ENCODE measurements at places on chromosomes 3 and 15.

DNA sequence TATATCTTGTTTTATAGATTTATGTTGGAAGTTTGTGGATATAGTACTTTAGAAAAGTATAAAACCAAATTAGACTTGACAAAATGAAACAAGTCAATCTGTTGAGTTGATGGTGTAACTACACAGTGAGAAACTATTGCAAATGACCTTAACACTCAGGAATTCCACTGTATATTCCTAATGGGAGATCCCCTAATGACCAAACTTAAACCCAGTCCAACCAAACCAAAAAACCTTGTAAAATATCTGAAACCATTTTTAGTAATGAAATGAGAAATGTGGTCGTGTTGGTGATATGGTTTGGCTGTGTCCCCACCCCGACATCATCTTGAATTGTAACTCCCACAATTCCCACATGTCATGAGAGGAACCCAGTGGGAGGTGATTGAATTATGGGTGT is 31.9 kb upstream of the ATP13A3 start:
- no peak for DNase-seq

DNA sequence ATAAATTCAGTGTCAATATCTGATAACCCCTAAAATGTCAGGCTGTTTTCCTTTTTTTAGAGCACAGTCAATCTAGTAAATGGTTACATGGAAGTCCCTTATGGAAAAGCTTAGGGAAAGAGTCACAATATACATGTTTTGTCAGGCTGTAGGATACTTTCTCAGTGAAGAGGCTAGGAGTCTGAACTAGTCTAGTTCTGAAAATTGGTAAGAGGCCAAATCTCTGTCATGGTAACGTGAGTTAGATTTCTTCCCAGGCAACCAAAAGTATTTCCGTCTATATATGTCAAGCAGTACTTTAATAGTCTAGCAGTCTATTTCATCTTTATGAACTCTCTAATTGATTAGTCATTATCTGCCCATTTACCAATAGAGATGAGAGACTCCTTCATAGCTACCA is 215.9 kb upstream of the LRRC3B start:
- DNase-seq = no peak

DNA sequence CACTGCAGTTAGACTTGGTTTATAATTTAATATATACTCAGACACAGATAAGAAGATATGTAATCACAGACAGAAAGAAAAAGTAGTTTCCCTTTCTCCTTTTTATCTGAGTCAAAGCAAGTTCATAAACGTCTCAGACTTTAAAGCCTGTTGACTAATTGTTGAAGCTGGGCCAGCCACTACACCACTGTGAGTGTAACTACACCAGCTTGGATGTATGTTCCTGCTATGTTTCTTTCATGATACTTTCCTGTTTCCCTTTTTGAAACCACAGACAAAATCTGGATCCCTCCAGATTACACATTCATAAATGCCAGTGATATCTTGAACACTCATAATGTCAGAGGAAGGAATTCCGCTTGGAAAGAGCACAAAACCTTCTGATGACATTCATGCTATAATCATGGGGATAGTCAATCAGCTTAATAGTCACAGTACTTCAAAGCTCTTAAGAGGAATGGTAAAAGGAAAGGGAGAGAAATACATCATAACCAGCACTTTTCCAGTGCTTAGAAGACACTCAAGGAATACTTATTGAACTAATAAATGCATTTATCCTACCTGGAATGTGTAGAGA is 32.0 kb downstream of the KCNMB2 start:
- DNase-seq = no peak

GRCh38 chr15:52673734-52674133 is 5.5 kb downstream of the ATOSA start:
- DNase-seq = no peak

- no peak for DNase-seq
Measured at GRCh38 chr3:197942956-197943556, 6.9 kb upstream of the RPL35A start.

DNA sequence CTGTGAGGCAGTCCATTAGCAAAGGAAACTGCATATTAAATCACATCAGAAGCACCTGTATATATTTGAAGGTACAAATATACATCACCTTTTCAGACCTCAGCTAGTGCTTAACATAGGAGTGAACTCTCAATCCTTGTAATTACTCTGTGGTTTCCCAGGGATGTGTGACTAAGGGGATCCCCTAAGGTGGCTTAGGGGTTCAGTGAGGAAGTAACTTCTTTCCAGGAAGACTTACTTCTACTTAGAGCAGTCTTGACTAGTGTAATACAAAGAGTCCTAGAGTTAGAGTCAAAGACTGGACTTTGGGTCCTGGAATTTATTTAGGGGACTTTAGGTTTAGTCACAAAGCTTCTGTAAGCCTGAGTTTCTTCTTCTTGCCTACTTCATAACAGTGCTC is 8.7 kb upstream of the SUMF1 start:
- DNase-seq = no peak

- no peak for DNase-seq
Measured at GRCh38 chr3:183122257-183122932, 23.1 kb upstream of the MCCC1 start.

DNA sequence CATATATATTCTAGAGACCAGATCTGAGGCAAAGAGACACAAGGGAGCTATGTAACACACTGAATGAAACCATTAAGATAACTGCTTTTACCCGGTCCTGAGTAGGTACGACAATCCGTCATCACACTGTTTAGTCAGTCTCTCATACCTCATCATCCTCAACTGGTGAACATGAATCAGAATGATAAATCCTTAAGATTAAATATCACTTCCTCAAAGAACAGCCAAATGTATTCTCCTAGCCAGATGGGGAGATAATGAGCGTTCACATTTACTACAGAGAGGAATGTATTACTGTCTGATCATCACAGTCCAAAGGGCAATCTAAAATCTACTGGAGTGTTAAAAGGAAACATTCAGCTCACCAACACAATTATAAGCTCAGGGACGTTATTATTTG is 319.4 kb upstream of the STAC start:
- no peak for DNase-seq

GRCh38 chr3:144242747-144243146 is 271.1 kb downstream of the DIPK2A start:
- DNase-seq = no peak

- DNase-seq = no peak
Measured at GRCh38 chr3:61060411-61060861, 190.8 kb downstream of the FHIT start.

GRCh38 chr3:161266731-161267150 is 45.6 kb downstream of the NMD3 start:
- no peak for DNase-seq

DNA sequence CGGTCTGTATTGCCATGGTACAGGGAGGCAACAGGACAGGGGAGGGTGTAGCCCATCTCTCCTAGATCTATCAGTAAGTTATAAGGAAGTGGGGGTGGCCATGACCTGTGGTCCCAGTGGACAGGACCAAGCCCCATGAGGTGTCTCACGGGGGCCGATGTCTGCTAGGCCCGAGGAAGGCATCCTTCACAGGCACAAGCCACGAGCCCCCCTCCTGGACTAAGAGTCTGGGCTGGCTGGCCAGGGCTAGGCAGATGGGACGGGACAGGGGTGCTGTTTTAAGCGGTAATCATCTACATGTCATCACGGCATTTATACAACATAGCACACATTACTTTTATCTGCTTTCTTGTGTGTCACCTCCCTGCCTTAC is 2.6 kb upstream of the TBC1D2B start:
- no peak for DNase-seq

DNA sequence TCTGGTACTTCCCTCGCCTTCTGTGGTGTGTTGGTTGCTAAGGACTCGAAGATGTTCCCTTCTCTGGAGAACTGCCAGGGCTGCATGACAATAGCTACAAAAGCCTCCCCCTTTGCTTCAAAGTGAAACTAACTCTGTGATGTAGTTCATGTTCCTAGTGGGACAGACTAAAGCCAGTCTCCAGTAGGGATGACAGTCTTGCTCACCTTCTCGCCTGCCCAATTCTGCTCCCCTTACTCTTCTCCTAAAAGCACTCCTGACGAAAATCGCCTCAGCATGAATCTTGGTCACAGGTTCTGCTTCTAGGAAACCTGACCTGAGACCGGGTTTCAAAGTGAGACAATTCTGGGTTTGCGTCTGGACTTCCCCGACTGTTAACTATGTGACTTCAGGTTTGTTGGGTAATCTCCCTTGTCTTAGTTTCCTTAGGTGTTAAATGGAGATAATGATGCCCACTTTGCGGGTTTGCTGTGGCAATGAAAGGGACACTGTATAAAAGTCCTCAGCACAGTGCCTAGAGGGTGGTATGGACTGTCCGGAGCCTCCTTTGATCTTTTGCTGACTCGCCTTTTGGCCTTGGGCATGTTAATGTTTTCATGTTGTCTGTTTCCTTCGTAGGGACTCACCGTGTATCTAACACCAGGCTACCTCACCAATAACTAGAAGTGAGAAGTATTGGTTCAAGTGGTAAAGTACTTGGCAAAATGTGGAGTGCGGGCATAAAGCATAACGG is 24.9 kb upstream of the THRB start:
- no peak for DNase-seq

DNA sequence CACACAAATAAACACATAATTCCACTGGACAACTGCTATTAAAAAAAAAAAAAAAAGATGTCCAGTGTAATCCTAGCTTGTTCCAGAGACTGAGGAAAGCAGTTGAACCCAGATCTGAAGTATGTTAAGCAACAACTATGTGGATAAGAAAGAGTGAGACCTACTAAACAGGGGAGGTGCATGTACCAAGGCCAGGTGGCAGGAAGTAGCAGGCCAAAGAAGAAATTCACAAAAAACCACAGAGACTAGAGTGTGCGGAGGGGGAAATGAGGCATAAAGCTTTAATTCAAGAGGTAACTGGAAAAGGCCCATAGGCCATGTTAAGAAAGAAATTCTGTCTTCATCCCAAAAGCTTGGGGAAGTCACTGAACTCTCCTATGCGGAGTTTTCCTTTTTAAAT is 490.0 kb downstream of the NAALADL2 start:
- DNase-seq = no peak

DNA sequence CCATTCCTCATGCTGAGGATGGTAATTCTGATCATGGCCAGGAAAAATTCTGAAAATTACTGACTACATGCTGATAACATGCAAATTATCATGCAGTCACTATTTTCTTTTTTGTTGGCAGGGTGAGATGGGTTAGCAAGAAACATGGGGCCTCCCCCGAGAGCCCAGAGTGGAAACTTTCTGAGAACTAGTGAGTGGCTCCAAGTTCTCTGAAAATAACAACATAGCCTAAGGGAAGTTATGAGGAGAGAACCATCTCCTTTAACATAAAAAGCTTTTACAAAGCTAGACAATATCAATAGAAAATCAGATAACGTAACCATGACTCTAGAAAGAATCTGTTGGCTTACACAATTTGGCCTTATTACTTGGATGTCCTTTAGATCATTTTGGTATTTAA is 254.2 kb downstream of the PLOD2 start:
- DNase-seq = no peak

DNA sequence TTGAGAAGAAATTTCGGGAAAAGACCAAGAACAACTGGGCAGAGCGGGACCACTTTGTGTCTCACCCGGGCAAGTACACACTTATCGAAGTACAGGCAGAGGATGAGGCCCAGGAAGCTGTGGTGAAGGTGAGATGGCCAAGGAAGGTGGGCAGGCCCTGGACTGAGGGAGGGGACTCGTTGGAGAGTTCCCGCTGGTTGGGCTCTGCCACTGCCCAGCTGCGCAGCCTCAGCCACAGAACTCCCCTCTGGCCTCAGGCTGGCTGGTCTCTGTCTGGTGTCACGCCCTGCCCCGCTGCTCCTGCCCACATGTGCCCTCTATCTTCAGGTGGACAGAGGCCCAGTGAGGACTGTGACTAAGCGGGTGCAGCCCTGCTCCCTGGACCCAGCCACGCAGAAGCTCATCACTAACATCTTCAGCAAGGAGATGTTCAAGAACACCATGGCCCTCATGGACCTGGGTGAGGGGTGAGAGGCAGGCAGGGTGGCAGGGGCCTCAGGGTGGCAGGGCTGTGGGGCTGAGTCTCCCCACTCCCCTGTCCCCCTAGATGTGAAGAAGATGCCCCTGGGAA is 2.4 kb downstream of the PARP3 start:
- no peak for DNase-seq

GRCh38 chr15:60840703-60841411 is 361.9 kb upstream of the ICE2 start:
- no peak for DNase-seq

- DNase-seq = no peak
Measured at GRCh38 chr3:197289726-197290125, 8.7 kb downstream of the DLG1 start.

DNA sequence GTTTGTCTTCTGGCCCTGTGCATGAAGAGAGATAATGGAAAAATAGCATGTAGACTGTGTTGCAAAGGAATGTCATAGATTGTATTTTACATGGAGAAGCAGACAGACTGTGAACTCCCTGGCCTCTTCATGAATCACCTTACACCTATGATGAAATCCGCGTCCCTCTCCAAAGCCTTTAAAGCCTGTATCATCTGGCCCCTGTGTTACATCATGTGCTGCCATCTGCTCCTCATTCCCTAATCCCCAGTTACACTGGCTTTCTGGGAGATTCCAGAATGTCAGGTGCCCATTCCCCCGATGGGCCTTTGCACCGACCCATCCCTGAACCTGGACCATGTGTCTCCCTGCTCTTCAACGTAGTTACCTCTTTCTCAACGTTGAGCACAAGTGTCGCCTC is 190.8 kb downstream of the ADAMTSL3 start:
- DNase-seq = no peak

DNA sequence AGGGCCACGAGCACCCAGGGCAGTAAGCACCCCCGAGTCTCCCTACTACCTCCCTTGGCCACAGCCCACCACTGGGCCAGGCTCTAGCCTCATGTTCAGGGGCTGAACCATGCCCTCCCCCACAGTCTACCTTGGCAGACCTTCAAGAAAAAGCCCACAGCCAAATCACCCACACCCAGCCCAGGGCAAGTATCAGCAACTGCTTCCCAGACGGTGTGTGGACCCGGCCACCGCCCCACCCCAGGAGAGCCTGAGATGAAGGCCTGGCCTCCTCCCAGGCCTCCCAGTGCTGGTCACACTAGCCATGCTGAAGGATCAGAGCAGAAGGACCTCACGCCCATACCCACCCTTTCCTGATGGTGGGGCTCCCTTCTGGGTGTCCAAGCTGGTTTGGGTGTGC is 92.0 kb upstream of the LINGO1 start:
- DNase-seq = no peak

- DNase-seq = no peak
Measured at GRCh38 chr3:188584958-188585689, 431.2 kb downstream of the LPP start.
